RPMI7951 (cell line): ENCODE measurements at places on chromosomes 12 and 14. TPM values are rescaled to one million over a fixed set of nuclear protein-coding genes. Genes with fewer than 3 reads are reported as not detected.
A peak's percentile ranks its signal among the peaks of the same experiment; 100 is the strongest.

- DNase-seq, result peak; percentile 54
Observed at GRCh38 chr12:118354903-118355302, 17.8 kb downstream of the TAOK3 start.

- no peak for DNase-seq
Observed at GRCh38 chr12:68113644-68114043, 45.9 kb downstream of the IFNG start.

Gene SERPINA9
- total RNA-seq, result not detected in 2 replicates

DNA sequence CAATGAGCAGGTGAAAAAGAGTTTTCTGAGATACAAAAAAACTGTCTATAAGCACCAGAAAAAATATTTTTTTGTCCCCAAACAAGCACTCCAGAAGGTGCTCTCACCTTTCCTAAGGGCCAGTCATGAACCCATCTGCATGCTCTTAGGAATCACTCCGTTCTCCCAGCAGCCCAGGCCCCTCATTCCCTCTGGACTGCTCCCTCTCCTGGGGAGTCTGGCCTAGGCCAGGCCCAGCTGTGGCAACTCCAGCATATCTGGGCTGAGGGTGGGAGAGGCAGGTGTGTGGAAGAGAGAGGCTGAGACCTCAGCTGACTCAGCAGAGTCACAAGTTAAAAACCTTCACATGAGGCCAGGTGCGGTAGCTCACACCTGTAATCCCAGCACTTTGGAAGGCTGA, 54.6 kb downstream of the TRAFD1 start:
- DNase-seq, result no peak

- peak; percentile 35 for DNase-seq
Observed at GRCh38 chr12:129145381-129145780, 292.1 kb downstream of the GLT1D1 start.

Gene DAO
- not detected in 2 replicates for total RNA-seq

DNA sequence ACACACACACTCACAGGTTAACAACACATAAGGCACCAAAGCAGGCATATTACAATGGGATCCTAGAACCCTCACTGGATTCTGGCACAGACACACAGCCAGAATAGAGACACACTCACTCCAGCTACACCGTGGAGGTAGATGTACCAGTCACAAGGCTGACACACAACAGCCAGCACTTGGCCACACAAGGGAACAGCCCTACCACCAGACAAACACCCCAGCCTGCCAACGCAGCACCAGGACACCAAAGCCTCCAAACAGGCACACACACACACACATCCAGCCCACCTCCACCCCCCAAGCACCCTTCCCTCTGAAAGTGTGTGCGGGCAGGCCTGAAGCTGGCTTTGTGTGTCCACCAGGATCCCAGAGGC, 10.9 kb upstream of the ITGB7 start:
- DNase-seq, result no peak

DNA sequence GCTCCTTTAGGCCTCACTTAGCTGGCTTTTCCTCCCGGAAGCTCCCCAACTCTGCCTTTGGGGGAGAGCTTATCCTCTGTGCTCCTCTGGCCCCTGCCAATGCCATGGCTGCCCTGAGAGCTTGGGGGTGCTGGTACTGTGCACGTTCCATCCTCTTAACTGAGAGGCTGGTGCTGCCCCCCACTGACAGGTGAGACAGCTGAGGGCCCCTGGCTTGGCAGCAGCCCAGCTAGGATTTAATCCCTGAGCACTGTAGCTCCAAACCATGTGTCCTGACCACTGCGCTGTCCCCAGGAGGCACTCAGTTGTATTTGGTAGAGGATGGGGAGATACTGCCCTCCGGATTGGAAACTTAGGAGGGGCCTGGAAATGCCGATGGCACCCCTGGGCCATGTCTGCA, 46.1 kb downstream of the UBE3B start:
- DNase-seq, result no peak

DNA sequence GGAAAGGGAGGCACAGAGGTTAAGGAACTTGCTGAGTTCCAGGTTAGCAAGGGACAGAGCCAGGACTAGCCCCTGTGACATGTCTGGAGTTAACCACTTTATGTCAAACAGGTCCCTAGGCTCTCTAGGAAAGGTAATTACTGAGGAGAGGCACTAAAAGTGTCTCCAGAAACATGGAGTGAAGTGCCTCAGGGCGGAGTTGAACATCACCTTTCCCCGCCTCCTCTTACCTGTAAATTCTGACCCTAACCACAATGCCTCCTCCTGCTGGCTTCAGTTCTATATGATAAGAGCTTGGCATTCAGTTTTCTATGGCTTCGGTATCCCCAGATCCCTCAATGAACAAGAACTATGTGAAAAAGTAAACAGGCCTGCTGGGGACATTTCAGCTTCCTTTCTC, 18.1 kb downstream of the RPH3A start:
- DNase-seq, result no peak

Gene CCDC38
- not detected in 2 replicates for total RNA-seq

- DNase-seq, result peak; percentile 55
Observed at GRCh38 chr14:77208291-77208978, 26.8 kb downstream of the TMEM63C start.

GRCh38 chr12:127677537-127678131, 589.3 kb upstream of the TMEM132C start:
- DNase-seq, result peak; percentile 74

DNA sequence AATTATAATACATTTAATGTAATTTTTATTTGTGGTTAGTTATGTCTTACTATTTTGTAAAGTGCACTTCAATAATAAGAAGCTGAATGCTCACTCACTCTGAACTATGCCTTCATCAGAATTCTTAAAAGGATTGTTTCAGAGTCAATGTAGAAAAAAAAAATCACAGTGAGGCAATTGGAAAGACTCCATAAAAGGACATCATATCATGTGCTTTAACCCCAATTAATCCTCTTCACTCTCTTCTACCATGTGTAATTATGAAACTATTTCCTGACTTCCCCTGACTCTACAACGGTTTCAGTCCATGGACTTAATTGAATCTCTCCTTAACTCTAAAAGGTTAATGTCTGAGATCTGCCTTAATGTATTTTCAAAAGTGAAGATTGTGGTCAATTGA, 250.4 kb upstream of the ALG10 start:
- DNase-seq, result peak; percentile 3

Gene GALNT6
- 18.5 and 31.3 TPM in 2 replicates for total RNA-seq

DNA sequence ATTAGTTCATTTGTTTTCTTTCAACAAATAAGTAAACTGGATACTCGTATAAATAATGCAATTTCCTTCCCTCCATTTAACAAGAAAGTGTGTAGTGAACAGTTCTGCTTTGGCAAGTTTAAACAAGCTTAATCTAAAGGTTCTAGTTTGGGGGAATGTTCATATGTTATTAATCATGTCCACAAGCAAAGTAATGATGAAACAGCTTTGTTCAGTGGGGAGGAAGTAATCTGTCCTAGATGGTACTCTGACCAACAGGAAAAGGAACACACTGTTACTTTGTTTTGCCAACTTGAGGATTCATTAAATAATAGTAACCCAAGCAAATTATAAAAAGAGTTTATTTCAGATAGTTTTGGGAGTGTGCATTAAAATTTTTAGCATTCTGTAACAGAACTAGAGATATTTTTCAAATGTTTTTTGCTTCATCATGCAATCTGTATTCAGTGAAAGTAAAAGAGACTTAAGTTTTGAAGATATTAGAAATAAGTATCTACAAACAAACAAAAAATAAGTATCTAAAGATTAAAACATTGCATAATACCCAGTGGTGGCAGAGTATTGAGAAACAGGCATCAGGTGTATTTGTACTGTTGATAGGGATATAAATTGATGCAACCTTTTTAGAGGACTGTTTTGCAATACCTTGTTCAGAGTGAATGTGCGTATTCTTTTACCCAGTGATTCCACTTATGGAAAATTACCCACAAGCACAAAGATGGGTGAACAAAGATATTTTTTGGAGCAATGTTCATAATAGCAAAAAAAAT, 61.1 kb downstream of the RAB35 start:
- peak; percentile 22 for DNase-seq

GRCh38 chr12:132775502-132776229, 14.0 kb upstream of the ANKLE2 start:
- DNase-seq, result no peak

Gene RD3L
- not detected in 2 replicates for total RNA-seq

- DNase-seq, result no peak
Observed at GRCh38 chr12:116444590-116444943, 114.6 kb upstream of the MAP1LC3B2 start.

DNA sequence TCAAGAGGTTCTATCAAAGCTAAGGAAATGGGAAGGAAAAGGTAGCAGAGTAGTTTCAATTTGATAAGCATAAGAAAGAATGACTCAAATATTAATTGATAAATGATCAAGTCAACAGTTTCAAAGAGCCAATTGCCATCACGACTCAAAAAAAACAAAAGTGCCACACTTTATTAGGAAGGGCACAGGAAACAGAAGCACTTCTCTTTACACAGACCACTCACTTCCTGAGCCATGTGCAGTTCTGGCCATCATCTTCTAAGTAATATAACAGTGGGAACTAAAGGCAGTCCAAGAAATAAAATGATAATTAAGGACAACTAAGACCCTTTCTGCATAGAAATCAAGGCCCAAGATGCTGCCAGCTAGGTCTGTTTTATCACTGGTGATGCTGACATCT, 13.2 kb downstream of the TM7SF3 start:
- DNase-seq, result no peak

DNA sequence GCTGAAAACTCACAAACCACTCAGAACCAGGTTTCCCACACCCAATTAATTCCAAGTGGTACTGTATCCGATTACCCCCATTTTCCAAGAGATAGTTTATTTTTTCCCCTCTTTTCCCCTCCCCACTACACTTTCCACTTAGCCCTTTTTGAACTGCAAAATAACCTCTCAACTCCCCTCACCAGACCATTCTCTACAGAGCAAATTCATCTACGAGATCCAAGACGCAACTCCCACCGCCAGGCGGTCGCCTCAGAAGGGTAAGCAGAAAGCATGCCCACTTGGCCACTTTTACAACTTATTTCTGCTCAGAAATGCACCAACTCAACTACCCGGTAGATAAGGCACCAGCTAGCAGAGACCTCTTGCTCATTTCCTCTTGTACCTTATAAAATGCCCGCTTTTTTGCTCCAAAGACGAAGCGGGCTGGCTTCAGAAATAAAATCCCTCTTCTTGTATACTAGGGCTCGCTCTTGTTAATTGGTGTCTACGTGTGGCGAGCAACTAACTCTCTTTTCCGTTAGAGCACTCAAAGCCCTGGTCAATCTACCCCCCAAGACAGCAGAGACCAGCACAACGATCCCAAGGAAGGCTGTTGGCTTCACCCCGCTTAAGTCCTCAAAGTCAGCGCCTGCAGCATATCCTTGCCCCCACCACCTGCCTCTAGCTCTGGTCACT, 910 bp upstream of the SRP54 start:
- peak; percentile 43 for DNase-seq

Gene LRRC43
- total RNA-seq, result 0.36 and 0.59 TPM in 2 replicates

Gene HCAR1
- 1.2 and 1.3 TPM in 2 replicates for total RNA-seq

- DNase-seq, result no peak
Observed at GRCh38 chr14:91570021-91570420, 59.9 kb upstream of the PPP4R3A start.

Gene GPATCH2L
- 25.6 and 31.4 TPM in 2 replicates for total RNA-seq

DNA sequence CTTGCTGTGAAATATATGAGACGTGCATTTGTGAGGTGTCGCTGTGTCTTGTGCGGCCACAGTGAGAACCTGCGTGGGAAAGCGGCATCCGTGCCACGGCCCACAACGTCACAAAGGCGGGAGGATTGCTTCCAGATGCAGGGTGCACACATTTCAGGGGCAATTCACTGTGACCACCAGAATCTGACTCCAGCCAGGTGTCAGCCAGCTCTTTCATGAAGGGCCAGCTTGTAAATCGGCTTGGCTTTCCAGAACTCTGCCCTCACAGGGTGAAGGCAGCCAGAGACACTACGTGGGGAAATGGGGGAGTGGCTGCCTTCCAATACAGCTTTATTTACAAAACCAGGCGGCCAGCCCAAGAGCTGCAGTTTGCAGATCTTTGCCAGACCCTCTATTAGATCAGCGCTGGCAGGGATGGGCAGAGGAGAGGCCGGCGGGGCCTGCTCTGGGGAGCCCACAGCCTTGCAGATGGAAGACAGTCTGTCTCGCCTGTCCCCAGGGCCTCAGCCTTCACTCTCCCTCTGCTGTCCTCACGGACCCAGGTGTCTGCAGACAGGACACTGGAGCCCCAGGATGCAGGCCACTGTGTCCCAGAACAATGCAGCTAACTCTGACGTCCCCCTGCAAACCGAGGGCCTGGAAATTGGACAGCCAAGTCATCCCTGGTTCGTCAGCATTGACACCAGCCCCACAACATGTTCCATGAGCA, 53.5 kb downstream of the ADGRD1 start:
- DNase-seq, result no peak
